SK-N-SH (cell line): ENCODE measurements at places on chromosomes 3 and 15. TPM values are rescaled to one million over a fixed set of nuclear protein-coding genes. Genes with fewer than 3 reads are reported as not detected.

GRCh38 chr15:66714543-66714981, 12.5 kb downstream of the SMAD6 start:
- DNase-seq, result no peak

GRCh38 chr15:25946241-25946805, 83.2 kb upstream of the ATP10A start:
- no peak for DNase-seq

DNA sequence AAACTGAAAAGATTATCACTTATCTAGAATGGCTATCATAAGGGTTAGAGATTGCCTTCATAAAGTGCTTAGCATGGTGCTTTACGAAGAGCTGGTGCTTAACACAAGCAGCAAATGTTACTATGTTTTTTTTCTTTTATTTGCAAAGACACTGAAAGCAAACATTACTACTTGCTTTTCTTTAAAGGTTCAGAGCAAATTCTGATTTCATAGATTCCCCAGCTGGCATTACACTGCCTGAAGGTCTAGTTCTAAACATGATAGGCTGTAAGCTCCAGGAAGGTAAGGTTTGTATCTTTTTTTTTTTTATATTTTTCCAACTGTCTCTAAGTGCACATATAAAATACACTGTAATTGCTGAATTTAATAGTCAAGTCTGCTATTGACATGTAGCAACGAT, 71.9 kb downstream of the UQCC5 start:
- no peak for DNase-seq

GRCh38 chr3:72460205-72461174, 387.8 kb downstream of the SHQ1 start:
- DNase-seq, result no peak

DNA sequence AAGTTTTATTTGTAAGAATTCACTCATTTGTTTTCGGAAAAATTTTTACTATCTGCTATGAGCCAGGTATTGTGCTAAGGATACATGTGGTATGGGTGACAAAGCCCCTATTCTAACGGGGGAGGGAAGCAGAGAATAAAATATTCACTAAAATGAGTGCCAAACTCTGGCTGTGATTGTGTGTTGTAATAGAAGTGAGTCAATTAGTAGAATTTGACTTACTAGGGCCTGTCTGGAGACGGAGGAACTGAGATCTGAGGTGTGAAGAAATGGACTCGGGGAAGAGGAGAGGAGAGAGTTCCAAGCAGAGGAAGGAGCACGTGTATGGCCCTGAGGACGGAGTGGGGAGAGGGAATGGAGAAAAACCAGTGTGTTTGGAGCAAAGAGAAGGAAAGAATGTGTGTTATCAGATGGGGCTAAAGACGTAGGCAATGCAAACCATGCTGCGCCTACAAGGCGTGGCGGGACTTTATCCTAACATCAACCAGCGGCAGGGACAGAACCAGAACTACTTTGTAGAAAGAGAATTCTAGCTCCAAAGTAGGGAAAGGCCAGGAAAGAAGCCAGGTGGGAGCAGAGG, 89.1 kb downstream of the OSBPL10 start:
- DNase-seq, result no peak

GRCh38 chr3:36166477-36166876, 213.8 kb upstream of the STAC start:
- no peak for DNase-seq

GRCh38 chr3:183988216-183988790, 29.4 kb downstream of the ABCC5 start:
- no peak for DNase-seq

DNA sequence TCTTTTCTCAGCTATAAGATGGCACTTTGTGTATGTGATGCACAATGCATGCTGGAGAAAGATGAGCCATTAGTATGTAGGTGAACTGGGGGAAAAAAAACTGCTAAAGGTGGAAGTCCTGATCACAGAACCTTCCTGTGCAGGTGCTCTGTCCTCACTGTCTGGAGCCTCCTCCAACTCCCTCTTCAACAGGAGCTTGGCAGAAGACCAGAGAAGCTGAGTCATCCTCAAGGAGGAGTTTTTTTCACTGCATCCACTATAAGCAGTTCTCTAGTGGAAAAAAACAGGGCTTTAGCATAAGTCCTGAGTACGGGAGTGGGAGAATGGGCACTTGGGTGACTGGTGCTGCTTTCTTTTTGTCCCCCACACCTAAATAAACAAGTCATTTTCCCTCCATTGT, 168.4 kb upstream of the CADPS start:
- no peak for DNase-seq

- DNase-seq, result no peak
These were observed 67.8 kb upstream of the ATP10A start for GRCh38 chr15:25930931-25931330.

DNA sequence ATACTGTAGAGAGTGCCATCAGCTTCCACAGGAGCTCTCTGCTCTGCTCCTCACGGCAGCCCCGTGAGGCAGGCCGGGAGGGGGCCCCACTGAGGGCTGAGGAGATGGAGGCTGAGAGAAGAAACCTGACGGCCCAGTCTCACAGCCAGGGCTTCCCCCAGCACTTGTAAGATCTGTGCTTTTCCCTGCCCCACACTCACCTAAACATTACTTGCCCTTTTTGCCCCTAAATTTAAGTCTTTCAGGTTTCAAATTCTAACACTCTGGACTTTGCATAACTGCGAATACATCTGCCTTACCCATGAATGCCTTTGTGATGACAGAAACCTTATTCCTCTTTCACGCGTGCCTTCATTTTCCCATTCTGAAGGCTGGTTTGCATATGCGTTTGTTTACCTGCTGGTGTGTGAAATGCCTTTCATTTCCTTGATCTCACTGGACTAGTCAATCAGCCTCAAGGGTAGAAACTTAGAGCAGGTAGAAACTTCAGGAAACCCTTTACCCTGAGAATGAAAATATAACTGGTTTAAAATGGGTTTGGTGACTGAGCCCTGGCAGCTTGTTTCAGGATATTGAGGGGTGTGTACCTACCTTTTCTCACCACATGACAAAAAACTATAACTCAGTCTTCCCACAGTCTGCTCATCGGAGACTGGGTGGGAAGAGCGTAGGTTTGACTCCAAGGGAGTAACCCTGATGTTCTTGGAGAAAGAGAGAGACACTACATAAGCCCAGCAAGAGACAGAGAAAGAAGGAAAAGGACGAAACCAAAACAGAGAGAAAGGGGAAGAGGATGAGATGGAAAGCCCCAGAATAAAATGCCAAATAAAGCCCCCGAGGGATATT, 20.1 kb downstream of the SLC12A8 start:
- no peak for DNase-seq

DNA sequence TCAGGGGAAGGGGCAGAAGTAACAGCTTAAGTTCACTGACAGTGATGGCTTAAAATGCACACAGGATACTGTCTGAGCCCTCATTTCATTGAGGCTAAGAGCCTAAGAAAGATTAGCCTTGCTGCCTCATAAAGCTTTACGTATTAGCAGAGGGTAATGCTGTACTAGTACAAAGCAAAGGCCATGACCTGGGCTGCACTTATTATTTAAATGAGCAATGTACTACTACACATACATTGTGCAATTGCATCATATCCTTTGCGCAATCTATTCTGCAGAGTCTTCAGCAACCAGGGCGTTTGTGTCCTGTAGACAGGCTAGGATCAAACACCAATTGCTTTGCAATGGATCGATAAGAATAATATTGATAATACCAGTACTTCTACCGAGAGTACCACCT, 221.8 kb downstream of the TPRG1 start:
- no peak for DNase-seq

- no peak for DNase-seq
These were observed 86.4 kb downstream of the TIGIT start for GRCh38 chr3:114380233-114380651.

GRCh38 chr3:74122281-74122680, 492.2 kb downstream of the CNTN3 start:
- DNase-seq, result no peak

DNA sequence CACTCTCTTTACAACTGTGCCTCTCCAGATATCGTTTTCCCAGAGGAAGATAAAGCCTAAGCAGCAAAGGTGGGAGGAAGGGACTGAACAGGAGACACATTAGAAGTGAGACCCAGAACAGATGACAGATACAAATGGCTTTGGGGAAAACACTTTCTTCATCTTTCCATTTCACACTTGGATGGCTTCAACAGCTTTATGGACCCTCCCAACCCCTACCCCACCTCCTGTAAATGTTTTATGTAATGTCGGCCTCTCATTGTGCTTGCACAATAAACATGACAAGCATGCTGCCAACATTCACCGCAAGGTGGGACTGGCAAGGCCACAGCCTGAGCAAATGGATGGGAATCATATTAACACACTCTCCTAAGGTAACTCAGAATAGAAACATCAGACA, 1088.6 kb downstream of the TUSC7 start:
- no peak for DNase-seq

DNA sequence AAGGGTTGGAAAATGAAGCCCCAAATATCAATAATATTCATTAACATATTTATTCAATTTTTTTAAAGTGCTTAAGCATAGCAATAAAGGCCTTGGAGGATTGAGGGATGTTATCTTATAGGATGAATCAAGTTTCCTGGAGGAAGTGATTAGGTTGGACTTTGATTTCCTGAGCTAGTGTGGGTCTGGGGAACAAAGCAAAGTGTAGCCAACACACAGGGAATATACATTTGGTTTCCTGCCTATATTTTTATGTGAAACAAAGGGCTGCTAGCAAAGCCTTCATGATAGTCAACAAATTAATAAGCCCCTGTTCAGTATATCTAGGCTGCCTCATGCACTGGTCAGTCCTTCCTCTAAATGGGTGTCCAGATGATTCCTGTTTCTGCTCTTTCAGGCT, 261.1 kb upstream of the IL12A start:
- no peak for DNase-seq

- peak; percentile 20 for DNase-seq
These were observed 11.4 kb downstream of the ZIC1 start for GRCh38 chr3:147420353-147421183.

DNA sequence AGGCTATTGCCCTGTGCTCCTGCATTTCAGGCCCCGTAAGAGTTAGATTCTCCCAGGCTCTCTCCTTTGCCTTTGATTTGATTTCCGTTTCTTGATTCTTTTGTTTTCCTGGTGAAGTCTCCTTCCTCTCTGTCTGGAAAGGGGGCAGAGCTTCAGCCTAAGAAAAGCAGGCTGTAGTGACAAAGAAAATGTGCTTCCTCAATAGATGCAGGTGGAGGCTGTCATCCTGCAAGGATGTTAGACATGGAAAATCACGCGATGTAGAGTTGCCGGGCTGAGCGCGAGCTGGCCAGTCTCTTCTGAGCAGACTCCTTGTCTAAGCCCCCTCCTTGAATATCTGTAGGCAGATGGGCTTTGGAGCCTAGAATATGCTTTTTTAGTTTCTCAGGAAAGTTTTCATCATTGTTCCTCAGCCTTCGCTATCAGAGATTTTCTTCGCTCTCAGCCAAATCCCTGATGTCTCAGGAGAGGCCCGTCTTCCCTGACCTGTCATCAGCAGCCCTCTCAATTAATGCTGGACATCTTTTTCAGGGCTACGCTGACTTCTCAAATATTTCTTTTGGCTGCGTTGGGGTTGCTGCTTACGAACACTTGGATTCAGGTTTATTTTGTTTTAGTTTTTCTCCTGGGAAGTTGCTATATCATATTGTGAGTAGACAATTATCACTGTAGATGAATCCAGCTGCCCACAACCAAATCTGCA, 163.6 kb downstream of the ITPR1 start:
- DNase-seq, result no peak

DNA sequence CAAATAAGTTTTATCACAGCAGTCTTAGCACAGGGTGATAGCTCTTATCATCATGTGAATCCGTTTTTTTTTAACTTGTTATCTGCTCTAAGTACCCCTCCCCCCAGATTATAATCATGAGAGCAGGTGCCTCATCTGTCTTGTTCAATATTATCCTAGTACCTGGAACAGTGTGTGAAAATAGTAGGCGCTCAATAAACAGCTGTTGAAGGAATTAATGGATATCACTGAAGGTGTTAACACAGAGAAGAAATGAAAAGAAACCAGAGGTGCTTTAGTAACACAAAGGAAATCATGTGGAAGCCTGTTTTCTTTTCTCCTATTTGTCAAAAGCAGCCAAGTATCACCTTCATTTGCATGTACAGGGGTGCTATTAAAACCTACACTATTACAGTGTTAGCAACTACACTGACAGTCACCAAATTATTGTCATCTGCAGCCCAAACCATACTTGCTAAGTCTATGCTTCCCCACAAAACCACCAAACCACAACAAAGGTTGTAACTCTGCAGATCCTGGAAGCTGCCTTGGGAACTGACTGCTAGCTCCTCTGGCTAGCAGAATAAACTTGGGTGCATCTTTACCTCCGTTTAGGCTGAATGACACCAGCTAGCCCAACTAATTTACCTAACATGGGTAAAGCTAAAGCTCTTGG, 2.9 kb downstream of the XPC start:
- DNase-seq, result no peak

DNA sequence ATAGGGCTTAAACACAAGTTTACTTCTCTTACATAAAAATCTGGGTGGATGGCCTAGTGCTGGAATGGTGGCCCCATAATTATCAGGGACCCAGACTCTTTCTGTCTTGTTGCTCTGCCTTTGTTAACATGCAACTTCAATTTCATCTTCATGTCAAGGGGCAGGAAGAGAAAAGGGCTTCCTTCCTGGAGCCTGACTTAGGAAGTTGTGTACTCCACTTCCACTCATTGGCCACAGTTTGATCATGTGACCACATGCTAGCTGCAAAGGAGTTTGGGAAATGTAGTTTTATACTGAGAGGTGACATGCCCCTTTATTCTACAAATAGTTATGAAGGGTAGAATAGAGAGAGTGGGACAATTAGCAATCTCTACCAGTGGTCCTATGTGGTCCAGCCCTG, 39.3 kb downstream of the RHCG start:
- DNase-seq, result peak; percentile 58

DNA sequence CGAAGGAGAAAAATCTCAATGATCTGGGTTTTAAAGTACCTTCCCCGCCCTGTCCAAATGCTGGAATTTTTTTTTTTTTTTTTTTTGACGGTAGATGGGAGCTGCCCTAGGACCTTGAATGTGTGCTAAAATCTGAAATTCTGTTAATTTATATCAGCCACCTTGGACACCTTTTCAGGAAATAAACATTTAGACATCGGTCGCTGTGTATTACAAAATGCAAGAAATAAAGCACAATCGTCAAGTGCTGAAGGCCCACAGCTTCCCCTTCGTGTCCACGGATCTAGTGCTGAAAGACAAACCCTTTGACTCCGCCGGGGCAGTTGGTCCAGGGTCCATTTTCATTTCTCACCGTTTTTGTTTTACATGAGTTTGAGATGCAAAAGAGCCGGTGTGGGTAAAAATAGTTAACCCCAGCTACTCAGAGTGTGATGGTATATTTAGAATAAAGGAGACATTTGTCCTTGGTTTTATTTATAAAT, 90.2 kb upstream of the CHD2 start:
- no peak for DNase-seq

The NFKBIZ gene
- 59.9 and 70.9 TPM in 2 replicates for polyA plus RNA-seq

The CILP gene
- 0.03 and 0.15 TPM in 2 replicates for polyA plus RNA-seq

The FAM107A gene
- 0.02 TPM in 1 of 2 replicates, not detected in the other for polyA plus RNA-seq

The IQCB1 gene
- polyA plus RNA-seq, result 10.4 and 14.3 TPM in 2 replicates
